ENCODE measurements at places on chromosomes 1 and 21.

DNA sequence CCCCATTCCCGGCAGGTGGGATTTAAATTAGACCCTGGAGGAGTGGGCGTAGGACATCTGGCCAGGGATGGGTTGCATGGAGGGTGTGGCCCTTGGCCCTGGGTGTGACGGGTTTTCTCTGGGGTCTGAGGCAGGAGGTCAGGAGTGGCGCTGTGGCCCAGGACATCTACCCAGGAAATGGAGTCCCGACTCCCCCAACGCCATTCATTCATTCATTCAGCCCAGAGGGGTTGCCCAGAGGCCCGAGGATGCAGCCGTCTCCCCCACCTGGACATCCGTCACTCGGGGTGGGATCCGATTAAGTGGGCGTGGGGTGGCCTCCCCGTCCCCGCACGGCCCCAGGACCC lies 663 bp downstream of the ATP13A2 start:
- DNase-seq, result no peak

DNA sequence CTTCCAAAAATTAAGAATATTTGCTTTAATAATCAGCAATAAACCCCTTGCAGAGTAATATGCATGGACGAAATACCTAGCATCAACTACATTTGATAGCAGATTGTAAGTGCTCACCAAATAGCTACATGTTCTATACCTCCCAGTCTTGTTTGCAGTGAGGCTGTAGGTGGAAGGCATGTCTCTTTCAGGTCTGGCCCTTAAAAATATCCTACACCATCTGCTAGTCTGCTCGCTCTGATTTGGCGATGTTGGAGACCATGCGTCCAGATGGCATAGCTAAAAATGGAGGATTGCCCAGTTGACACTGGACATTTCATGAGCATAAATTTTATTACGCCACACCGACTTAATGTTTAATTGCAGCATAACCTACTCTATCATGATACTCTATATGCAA lies 47.1 kb downstream of the SSX2IP start:
- no peak for DNase-seq

GRCh38 chr1:111649648-111650047 lies 30.1 kb downstream of the RAP1A start:
- no peak for DNase-seq

DNA sequence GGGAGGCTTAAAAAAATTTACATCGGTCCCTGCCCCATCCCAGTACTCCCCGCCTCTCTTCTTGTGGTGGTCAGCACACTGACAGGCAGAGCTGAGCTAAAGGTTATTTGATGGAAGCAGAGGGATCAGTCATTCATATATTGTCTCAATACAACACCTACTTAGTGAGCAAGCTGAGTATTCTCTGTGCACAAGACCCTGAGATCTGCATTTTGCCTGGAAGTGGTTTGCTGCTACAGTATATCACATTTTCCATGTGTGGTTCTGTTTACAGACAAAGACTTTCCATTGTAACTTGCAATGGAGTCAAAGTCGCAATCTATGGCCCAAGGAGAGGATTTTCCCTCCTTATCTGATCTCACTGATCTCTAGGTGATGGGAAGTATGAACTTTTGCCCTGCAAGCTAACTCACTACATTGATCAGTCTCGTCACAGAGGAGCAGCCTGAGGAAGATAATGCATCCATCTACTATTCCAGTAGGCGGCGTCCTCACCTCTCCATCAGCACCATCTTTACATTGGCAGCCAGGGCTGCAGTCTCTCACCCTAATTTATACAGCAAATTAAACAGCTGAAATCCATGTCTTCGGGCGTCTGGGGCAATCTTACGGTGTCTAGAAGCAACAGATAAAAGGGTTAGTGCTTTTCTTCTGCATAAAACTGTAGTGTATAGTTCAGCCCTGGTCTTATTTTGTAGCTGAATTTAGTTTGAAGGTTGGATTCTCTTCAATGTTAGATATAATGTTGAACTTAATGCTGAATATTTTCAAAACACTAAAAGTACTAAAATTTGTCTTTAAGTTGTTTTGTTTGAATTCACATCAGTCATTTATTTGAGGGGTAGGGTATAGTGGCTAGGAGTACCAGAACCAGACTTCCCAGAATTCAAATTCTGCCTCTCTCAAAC lies 3.2 kb upstream of the TRAF5 start:
- peak; percentile 61 for DNase-seq

DNA sequence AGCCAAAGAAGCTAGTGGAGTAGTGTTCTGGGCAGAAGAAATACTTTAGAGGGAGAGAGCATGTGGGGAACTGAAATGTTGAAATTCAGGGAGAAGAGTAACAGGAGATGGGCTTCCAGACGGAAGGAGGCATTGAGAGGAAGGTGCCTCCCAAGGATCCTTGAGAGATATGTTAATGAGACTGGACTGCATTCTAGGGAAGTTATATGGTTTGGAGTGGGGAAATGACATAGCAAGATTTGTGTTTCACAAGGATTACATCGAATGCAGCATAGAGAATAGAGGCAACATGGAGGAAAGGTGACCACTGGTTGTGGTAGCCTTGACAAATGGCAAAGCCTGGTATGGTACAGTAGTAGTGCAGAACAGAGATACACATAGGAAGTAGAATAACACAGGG lies 160.5 kb upstream of the HMCN1 start:
- DNase-seq, result no peak

- DNase-seq, result no peak
Observed at GRCh38 chr1:246091477-246091876, 415.6 kb downstream of the SMYD3 start.

DNA sequence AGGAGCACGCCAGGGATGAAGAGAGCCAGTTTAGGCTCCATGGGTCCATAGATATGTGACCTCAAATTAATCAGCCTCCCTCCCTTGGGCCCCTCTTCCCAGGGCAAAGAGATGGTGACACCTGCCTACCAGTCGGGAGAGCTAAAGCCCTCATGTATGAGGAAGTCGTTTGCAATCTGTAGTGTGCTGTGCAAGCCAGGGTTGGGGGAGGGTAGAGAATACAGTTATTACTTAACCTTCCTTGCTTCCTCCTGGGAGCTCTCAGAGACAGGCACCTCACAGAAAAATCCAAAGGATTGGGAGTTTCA lies 4.0 kb downstream of the PGLYRP4 start:
- DNase-seq, result no peak
